ENCODE measurements at places on chromosomes 5 and 9.

DNA sequence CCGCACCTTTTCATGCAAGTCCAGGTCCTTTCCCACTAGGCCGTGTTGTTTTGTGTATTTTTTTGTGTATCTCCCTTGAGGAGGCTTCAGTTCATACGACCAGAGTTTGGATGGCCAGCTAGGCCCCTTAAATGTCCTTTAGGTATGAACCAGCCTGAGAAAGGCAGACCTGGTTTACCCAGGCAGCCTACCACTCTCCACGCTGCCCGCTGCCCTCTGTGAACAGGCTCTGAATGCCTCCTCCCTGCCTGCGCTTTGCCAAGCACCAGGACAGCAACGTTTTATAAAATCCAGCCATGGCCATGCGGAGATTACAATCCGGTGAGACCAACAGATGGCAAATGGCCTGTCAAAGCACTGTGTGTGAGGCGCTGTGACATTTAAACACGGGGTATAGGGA lies 626 bp upstream of the CLTB start:
- DNase-seq = no peak

GRCh38 chr5:55159763-55160492 lies at the start of gene GPX8:
Gene GPX8, plus strand, starts transcription at chr5:55160171. Its CDS starts 22 bp downstream, at chr5:55160193.
- DNase-seq = peak; percentile 87

DNA sequence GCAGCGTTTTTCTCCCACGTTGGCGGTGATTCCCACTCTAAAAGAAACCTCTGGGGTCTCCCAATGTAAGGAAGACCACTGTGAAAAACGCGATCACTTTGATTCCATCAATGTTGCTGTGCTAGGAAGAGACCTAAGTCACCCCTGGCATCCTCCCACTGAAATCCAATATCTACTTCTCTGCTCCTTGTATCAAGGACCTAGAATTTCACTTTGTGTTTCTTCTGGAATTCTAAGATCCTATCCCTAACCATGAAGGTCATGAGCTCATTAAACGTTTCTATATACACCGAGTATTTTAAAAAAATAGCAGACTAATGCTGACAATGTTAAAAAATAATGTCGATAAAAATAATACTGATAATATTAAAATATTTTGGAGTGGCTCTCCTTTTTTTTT lies 118.8 kb upstream of the MYO10 start:
- DNase-seq = no peak

DNA sequence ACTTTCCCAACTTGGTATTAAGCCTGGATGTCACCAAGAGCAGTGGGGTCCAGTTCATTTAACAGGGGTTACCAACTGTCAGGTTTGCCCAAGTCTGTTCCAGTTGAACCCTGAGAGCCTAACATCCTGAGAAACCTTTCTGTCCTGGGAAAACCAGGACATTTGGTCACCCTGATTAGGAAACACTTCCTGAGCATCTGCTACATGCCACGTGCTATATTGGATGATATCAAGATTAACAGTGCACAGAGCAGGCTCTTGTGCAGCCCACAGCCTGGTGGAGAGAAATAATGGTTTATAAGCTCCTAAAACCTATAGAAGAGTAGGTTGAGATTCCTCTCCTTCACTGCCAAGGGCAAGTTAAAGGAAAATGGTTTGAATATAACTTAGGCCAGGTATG lies 102.9 kb upstream of the RAD23B start:
- DNase-seq = no peak
